T-helper 2 cell (primary cell): ENCODE measurements at places on chromosomes 4 and X.

DNA sequence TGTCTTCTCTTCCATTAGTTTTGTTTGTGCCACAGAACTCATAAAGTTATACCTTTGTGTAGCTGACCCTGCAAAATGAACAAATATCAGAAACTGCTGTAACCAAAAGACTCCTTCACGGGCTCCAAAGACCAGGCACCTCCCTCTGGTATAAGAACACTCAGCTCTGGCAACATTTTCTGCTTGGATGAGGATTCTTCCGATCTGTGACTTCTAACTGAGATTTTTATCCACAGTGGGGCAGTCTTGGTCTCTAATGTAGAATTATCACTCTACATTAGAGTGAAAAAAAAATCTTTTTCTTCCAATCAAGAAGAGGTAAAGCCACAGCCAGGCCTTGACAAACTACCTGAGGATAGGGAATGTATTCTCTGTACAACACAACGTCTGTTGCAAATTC is 38.5 kb upstream of the PRSS48 start:
- DNase-seq = no peak

DNA sequence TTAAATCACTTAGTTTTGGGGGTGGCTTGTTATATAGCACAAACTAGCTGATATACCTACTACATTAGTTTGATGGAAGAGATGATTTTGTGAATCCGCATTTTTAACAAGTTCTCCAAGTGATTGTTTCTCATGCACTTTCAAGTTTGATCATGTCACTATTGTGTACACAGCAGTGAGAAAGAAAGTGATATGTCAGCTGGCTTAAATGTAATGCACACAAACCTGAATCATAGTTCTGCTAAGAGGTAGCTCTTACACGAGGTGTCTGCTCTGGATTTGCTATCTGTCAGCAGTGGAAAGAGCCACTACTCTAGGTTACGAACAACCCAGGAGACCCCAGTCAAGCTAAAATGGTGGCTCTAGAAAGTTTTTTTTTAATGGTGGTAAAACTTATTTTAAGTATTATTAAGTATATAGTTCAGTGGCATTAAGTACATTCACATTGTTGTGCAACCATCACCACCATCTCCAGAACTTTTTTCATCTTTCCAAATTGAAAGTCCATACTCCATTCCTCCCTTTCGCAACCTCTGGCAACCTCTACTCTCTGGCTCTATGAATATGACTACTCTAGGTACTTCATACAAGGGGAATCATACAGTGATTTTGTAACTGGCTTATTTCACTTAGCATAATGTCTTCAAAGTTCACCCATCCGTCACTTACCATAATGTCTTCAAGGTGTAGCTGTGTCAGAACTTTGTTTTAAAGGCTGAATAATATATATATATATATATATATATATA is 147.3 kb downstream of the HS6ST2 start:
- DNase-seq = no peak

DNA sequence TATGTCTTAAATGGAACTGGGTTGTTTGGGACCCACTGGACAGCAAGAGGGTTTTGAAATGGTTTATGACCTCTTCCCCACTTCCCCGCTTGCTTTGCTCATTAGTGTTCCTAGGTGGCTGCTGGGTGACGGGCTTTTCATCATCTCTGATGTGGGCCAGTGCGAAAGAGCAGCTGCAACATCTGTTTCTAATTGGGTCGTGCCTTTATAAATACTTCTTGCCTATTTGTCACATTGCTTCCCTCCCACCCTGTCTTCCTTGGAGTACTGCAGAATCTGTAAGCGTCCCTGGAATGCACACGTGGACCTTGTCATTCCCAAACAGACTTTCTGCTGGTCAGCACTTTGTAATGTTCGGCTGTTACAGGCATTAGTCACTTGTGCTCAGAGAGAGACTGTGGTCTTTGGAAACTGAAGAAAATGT is 35.2 kb downstream of the SEPTIN11 start:
- DNase-seq = no peak

- DNase-seq = no peak
These were observed 28.6 kb upstream of the OGT start for GRCh38 chrX:71504346-71504745.

DNA sequence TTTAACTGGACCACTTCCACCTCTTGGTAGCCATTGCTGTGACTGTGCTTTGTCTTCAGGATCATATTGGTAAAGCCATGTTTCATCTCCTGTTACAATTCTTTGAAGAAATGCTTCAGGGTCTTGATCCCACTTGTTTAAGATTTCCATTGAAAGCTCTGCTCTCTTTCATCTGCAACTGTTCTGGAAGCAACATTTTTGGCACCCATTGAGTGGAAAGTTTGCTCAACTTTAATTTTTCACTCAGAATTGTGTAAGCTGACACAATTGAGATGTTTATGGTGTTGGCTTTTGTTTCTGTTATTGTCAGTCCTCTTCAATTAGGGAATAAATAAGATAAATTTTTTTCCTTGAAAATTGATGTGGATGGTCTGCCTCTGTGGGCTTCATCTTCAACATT is 237.4 kb downstream of the MAPK10 start:
- no peak for DNase-seq

DNA sequence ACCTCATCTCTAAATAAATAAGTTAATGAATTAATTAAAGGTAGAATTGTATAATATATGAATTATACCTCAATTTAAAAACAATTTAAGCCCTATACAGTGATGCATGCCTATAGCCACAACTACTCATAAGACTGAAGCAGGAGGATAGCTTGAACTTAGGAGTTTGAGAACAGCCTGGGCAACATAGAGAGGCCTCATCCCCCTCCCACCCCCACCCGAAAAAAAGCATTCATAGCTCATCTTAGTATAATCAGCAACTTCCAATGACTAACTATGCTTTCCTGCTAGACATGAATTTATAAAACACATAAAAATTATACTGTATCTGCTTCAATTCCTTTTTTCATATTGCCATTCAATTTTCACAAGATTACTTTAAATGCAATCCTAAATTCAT is 1.6 kb downstream of the LRBA start:
- DNase-seq = no peak

GRCh38 chr4:138898282-138898681 is 117.3 kb upstream of the NOCT start:
- DNase-seq = no peak

DNA sequence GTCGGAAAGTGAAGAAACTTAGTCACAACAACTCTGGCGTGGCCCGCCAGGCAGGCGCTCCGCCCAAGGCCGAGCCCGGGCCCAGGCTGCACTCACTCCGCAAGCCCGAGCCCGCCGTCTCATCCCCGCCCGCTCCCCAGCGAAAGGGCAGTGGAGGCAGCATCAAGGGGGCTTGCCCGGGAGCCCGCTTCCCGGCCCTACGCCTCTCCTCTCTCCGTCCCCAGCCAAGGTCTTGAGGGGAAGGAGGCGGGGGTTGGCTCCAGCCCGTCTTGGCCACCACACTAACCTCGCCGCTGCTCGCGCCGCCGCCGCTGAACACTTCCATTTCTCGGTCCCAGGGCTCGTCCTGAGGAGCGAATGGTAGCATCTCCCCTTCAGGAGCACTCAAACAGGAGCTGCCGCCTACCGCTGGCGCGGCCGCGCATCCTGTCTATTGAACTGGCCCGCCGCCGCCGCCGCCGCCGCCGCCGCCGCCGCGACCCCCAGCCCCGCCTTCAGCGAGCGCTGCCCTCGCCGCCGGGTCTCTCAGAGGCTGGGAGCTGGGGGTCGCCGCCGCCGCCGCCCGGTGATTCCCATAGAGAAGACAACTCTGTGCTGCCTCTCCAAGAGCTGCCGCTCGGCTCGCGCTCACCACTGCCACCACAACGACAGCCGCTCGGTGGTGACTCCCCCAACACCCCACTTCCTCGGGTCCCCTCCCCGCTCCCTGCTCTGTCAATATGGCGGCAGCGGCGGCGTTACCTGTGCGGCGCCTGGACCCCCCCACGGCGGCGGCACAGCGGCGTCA is at the start of gene RPS6KA6:
Gene RPS6KA6, minus strand, starts transcription at position 667 of the 787 bp plus-strand sequence. Its CDS starts 300 bp downstream, at position 367.
- DNase-seq = no peak

DNA sequence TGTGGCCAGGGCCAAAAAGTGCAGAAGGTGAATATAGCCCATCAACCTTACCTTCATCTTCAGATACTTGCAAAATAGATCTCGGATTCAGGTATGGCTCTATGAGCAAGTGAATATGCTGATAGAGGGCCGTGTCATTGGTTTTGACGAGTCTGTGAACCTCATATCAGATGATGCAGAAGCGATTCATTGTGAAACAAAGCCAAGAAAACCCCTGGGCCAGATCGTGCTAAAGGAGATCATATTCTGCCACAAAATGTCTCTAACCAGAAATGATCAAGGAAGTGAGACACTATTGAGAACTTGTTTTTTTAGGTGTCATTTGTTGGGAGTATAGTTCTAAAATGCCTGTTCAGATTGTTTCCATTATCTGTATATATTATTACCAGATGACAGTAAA is 48.3 kb downstream of the PDK3 start:
- no peak for DNase-seq

DNA sequence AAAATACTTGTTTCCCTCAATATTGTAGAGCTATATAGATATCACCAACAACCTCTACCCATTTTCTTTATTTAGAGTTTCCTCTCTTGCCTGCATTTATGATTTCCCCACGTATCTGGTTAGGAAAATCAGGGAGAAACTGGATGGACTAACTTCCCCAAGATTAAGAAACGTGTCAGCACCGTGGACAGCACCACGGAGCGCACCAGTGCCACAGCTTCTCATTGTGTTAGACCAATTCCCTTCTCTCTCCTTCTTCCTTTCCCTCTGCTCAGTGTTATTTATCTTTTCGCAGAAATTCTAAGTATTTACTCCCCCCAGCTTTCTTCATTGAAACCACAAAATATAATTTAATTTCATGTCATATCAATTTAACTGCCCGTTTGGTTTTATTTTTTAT is 568.6 kb upstream of the BOD1L1 start:
- no peak for DNase-seq

DNA sequence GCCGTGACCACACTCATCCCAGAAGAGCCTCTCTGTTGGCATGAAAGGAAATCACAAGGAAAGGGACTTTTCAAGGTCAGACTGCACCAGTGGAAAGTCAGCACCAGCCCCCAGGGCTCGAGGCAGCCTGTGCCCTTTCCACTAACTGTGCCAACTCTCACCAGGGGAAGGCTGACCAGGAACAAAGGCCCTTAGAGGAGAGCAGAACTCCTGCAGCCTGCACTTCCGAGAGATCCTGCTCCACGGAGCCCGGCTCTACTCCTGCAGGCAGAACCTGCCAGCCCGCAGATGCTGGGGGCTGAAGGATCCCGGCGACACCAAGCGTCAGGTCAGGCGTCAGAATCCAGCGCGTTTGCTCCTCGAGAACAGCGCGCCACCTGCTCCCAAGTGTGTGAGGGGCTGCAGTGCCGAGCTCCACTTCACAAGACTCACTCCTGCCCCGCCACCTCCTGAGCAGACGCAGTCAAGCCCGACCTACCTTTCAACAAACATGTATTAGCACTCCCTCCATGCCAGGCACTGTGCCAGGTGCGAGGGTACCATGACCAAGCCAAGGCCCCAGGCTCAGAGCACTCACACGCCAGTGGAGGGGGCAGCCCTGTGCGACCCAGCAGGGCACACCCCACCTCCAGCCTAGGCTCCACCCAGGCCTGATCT is 13.6 kb upstream of the HELT start:
- DNase-seq = no peak

DNA sequence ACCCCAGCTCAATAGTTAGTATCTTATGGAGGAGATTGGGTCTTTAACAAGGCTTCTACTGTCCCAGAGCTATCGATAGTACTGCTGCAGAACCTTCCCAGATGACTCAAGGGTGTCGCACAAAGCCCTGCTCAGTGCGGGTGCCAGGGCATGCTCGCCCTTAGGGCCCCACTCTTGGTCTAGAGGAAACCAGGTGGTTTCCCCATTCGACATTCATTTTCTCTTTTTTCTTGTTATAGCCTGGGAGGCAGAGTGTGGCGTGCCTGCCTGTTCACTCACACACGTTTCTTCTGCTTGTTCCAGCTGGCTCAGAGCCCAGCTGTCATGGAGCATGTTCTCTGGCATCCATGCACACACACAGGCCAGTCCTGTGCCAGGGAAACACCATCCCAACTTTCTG is 144.5 kb downstream of the SMIM20 start:
- DNase-seq = no peak

GRCh38 chr4:159267869-159268285 is 165.0 kb downstream of the RAPGEF2 start:
- DNase-seq = no peak

DNA sequence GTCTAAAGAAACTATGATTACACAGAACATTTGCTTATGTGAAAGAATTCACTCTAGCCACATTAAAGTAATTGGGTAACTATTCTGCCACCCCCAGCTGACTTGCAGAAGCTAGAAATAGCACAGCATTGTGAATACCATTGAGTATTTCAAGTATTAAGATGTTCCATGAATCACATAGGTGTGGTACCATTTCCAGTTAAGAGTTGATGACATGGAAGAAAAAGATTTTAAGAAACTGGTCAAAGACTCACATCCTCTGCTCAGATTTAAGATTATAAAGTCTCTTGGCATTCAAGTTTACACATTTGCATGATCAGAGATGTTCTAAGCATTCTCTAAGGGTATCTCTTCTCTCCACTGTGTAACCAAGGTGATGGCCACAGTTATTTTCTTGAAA is 287.5 kb downstream of the CAMK2D start:
- no peak for DNase-seq

GRCh38 chrX:136616987-136617685 is 30.8 kb upstream of the CD40LG start:
- peak; percentile 6 for DNase-seq

GRCh38 chr4:112120021-112120420 is 25.2 kb upstream of the FAM241A start:
- peak; percentile 16 for DNase-seq

DNA sequence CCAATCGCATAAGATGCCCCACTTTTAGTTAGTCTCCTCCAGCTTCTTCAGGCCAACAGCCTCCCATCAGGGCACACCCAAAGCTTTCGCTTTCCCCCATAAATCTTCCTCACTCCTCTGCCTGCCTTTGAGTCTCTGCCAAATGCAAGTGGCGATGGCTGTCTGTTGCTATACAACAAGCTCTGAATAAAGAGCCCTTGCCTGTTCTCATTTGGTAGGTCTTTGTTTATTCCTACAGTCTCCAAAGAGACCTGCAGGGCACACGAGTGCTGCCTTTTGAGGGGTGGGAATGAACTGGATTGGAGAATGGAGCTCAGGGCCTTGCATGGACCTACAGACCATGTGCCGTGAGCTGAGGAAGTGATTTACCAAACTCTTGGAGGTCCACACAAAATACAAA is 52.2 kb upstream of the SOD3 start:
- no peak for DNase-seq
